Fibroblast of skin of back (primary cell): ENCODE measurements at places on chromosomes 3 and 15.
A peak's percentile ranks its signal among the peaks of the same experiment; 100 is the strongest.

- DNase-seq = no peak
Observed at GRCh38 chr15:36925653-36926426, 174.5 kb downstream of the MEIS2 start.

DNA sequence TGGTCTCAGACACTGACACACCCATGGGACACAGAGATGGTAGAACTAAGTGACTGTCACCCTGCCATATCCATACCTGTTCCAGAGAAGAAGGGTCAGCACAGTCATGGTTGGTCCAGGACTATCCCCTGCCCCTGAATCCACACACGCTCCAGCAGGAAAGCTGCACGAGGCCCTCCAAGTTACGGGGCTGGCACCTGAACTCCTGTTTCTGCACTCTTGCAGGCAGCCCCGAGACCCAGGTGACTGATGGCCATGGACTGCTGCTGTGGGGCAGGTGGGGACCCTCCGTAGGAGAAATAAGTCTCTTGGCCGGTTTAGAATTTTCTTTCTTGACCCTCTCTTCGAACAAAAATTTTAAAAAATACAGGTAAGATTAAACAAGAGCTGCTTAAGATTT lies 30.6 kb downstream of the CHDH start:
- DNase-seq = no peak

GRCh38 chr3:126672741-126673140 lies 17.8 kb upstream of the TXNRD3 start:
- DNase-seq = no peak

- no peak for DNase-seq
Observed at GRCh38 chr3:170910542-170910941, 2.1 kb upstream of the EIF5A2 start.

- no peak for DNase-seq
Observed at GRCh38 chr3:66068255-66068654, 29.5 kb upstream of the MAGI1 start.

DNA sequence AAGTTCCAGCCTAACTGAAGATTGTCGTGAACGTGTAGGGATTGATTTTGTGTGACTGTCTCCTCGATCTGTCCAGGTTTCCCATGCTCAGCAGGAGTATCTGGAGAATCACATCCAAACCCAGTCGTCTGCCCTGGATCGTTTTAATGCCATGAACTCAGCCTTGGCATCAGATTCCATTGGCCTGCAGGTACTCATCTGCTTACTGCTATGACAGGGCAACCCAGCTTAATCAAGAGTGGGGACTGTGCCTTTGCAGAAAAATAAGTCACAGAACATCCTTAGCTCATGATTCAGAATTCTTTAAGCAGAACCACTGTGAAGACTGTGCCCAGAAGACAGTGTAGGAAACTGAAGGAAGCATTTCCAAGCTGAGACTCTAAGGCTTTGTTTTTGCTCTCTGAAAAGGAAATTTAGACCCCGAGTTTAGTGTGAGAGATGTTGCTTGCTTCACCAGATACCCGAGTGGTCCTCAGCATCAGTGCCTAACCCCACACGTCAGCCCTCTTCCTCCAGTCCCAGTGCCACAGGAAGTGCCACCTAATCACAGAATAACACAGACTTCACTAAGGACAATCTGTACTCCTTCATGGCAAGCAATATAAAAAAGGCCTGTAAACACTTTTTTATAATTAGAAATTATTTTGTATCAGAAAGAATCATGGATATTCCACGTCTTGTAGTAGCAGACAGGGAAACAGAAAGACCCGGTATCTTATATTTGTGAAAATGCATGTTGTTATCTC lies 34.2 kb downstream of the MYZAP start:
- DNase-seq = no peak

DNA sequence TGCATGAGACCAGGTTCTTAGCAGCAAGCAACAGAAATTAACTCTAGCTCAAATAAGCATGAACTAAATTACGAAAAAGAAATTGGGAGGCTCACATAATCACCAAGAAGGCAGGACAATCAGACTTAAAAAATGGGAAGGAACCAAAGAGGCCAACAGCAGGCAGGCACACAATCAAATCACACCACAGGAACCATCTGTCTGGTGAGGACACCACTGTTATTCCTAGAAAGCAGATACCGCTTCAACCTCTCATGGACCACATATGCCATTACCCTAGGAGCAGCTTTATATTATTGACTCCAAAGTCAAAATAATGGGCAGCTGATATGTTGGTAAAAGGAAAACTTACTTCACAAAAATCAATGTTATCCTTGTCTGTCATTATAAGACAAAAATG lies 51.6 kb downstream of the SUCLG2 start:
- no peak for DNase-seq

DNA sequence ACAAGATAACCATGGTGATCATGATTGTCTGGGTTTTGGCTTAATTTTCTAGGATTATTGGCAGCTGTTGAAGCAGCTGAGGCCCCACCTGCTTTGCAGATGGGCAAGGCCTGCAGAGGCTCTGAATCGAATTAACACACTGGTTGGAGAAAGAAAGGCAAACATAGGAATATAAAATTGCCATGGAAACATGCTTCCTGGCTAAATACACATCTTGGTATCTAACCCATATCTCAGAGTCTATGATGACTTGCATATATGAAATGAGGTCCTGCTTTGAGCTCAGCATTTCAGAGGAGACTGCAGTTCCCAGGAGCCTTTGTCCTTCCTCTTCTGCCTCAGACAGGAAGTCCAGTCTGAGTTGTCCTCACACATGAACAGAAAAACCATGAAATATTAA lies 24.3 kb upstream of the SV2B start:
- DNase-seq = no peak

DNA sequence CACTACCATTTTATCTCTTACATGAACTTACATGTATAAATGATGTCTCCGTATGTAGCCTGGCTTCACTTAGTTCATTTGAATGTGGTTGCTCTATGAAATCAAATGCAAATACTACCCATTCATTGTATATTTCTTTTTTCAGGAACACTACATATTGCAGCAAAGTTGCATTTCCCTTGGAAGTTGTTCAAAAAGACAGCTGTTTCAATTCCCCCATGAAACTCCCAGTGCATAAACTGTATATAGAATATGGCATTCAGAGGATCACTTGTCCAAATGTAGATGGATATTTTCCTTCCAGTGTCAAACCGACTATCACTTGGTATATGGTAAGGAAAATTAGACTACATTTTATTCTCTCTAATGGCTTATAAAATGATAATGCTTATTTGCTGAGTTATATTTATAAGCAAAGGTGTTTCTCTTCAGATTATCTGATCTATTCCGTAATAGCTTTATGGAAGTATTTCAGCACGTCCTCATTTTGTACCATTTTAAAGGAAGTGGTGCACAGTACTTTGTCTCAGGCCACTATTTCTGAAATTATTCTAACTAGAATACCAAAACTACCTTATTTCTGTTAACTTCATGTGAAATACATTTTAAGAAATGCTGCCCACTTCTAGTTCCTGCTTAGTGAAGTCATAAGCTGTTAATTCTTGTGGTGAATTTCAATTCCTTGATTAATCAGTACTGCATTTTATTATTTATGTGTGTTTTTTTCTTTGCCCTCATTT lies 95.1 kb downstream of the IL1RAP start:
- DNase-seq = no peak

DNA sequence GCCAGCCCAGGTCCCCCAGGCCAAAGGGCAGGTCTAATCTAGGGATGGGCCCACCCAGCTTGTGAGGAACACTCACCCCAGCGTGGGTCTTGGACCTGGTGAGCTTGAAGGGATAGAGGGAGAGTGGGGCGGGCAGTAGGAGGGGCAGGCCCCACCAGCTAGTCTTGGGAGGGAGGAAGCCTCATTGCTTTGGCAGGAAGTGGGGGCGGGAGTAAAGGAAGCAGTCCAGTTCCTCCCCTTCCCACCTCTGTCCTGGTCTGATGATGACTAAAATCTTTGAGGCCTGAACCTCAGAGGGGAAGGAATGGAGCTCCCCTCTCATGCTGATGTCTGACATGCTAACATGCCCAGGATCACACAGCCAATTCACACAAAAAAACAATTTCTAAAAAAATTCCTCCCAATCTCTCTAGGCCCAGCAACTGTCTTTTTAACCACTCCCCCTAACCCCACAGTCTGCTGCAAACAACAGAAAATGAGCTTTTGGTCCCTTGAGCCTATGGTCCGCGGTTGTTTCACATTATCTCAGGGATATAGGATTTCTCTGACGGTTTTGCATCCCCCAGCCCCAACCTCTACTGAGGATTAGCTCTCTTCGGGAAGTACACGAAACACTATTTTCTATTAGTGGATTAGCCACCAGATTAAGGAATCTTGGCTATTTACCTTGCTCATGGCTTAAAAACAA lies 30.7 kb upstream of the DUSP7 start:
- DNase-seq = peak; percentile 69

DNA sequence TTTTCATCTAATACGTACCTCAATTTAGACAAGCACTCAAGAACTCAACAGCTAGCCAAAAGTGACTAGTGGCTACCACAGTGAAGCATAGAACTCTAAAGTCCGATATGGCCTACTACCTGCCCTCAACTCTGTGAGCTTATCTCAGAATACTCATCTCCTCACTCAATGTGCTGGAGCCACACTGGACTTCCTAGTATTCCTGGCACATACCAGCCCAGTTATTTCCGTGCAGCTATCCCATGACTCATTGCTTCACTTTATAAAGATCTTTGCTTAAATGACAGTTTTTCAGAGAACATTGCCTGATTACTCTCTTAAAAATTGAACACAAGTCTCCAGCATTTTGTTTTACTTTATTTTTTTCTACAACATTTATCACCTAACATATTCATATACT lies 524.7 kb downstream of the PYDC2 start:
- no peak for DNase-seq

- peak; percentile 68 for DNase-seq
Observed at GRCh38 chr15:67945951-67946700, 106.3 kb upstream of the RNU6-1 start.

DNA sequence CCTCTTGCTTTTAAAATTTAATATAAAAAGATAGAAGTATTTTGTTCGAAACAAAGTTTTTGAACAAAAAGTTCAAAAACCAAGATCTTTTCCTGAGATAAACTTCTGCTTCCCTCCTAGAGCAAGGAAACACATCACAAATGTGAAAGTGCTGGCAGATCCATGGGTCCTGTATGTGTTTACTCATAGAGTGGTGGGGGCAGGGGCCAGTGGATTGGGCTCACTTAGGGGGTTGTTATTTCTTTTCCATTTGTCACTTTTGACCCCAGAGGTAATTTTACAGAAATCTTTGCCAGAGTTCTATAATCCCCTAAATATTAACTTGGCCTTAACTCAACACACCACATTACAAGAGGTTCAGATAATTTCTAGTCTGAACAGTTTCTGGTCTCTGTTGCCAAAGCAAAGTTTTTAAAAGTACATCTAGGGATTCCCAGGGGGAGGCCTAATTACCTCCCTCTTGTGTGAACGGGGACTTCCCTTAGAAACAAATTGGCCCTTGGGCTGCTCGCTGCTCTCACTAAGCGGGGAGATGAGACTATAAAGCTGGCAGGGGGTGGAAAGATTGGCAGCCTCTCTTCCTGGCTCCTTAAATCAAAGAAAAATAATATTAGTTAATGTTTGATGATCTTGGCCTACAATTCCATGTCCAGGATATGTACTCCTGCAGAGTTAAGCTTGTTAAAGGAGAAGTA lies 66.8 kb upstream of the PTX3 start:
- DNase-seq = no peak

GRCh38 chr3:169780742-169781141 lies 7.5 kb downstream of the MYNN start:
- DNase-seq = no peak

GRCh38 chr3:188664795-188665194 lies 507.0 kb upstream of the TPRG1 start:
- DNase-seq = no peak
